ENCODE measurements at places on chromosomes 6 and 20. TPM values are rescaled to one million over a fixed set of nuclear protein-coding genes. Genes with fewer than 3 reads are reported as not detected.

The KCNK5 gene
- polyA plus RNA-seq, result 1.6 TPM

The ENPP5 gene
- polyA plus RNA-seq, result 1.7 TPM

The DZANK1 gene
- polyA plus RNA-seq, result 2.0 TPM

DNA sequence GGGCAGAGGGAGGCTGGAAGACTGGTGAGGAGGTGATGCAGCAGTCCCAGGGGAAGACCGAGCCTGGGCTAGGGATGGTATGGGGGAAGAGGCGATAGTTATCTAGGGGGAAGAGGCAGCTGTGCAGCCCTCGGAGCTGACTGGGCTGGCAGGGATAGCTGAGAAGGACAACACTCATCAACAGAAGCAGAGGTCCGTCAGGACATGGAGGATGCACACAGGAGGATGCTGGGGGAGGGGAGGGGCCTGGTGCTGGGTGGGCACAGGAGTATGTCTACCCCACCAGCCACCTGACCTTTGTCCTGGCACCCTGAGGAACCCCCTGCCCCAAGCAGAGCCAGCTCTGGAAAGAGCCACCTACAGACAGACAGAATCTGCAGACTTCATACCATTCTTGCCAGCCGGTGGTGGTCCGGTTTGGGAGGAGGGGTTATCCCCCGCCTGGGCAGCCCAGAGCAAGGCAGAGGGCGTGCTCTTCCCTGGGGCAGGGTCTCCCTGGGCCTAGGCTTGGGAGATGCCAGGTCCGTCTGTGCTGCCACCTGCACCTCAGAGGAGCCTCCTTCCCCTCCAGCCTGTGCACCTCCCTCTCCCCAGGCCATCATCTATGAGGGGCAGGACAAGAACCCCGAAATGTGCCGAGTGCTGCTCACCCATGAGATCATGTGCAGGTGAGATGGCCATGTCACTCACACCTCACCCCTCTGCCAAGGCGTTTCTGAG lies 14.9 kb downstream of the EBF4 start:
- DNase-seq, result no peak

DNA sequence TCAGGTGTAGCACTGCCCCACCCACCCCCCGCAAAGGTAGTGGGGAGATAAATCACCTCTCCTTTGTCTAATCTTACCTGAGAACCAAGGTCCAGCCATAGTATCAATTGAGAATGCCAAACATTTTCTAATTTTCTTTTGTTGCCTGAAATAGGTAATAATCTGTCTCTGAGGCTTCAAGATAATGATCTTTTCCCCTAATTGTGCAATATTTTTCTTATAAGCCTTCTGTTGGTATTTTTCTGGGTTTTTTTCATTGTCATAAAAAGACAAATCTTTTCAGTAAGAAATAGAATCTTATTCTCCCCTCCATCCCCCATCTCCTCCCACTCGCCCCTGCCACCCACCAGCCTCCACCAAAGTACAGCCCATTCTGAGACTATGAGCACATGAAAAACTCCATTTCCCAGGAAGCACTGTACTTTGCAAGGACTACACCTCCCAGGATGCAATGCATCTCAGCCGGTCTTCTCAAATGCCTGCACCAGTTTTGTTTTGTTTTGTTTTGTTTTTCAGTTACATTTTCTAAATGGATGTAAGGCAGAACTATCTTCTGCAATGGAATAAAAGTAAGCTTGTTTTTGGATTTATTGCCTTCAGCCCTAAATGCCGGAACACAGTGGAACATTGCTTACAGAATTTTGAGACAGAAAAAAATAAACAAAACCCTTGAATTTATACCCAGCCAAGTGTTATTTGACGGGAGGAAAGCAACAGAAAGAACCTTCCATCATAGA lies 268.0 kb downstream of the TFAP2A start:
- DNase-seq, result no peak

DNA sequence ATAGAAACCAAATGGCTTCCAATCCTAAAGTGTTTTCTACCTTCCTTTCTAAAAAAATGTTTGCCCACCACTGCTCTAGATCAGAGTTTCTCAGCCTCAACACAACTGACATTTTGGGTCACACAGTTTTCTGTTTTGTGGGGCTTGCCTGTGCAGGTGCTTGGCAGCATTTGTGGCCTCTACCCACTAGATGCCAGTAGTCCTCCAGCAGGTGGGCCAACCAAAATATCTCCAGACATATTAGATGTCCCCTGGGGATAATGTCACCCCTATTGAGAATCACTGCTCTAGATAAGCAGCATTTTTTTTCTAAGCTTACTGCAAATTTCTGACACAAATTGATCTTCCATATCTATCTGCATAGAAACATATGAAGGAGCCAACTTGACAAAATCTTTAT lies 26.3 kb upstream of the EPM2A start:
- no peak for DNase-seq

GRCh38 chr20:32523613-32524213 lies 61.4 kb downstream of the NOL4L start:
- peak; percentile 68 for DNase-seq
